ENCODE measurements at places on chromosomes 2 and 18.

DNA sequence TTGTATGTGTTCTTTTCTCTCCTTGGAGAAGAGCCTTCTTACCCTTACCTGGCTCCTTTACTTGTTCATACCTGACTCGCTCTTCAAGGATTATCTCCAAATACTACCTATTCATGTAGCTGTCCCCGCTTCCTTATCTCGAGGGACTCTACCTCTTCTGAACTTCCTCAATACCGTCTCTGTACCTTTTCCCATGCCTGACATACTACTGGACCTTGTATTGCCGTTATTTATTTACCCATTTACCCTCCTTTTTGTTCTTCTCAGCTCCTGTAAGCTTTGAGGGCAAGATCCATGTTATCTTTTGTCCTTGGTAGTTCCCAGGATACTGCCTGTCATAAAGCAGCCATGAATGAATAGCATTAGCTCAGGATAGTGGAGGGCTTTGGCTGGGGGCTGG lies 32.5 kb downstream of the KCNS3 start:
- no peak for DNase-seq

- DNase-seq = no peak
These were observed 147.8 kb downstream of the PMAIP1 start for GRCh38 chr18:60047556-60047955.

DNA sequence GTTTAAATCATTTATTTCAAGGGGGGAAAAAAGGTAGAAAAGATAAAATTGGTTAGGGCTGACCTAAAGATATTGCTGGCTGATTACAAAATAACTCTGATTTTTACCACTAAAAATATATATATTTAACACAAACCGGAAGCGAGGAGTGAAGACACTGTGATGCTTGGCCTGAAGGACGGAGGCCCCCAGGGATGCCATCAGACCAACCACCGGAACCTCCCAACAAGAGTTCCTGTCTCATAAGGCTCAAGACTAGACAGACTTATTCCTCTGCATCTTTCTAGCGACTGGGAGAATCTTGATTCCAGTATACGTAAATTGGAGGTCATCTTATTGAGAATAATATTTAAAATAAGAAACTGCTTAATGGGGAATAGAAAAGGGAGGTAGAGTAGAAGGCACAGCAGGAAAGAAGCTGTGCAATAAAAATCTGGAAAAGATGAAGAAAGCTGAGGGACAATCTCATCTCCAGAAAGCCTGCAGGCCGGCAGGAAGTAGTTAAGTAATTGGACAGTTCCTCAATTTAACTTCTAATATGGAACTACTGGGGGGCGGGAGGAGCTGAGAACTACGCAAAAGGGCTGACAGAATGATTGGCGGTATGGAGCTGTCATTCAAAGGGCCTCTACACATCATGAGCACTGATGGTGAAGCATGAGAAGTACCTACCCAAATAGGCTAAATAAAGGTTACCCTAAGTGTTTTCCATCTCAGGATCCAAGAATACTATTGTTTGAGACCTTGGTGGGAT lies 91.1 kb downstream of the DTNB start:
- DNase-seq = no peak

- no peak for DNase-seq
These were observed 405.3 kb downstream of the LPIN1 start for GRCh38 chr2:12151716-12152115.

GRCh38 chr18:60446821-60447220 lies 74.2 kb upstream of the MC4R start:
- DNase-seq = no peak

DNA sequence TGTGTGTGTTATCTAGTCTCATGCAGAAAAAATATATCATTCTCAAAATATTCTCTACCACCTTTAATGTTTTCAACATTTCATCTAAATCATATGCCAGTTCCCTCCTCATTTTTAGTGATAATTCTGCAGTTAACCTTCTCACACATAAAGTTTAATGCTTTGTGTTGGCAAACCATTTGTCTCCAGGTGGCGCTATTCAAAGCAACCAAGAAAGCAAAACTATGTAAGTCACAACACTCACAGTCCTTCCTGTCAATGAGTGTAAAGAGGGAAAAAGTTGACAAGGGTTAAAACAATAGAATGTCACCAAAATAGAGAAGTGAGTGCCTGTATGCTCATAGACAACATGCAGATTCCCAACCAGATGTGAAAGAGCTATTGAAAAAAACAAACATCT lies 961.6 kb upstream of the LRRTM1 start:
- no peak for DNase-seq

- DNase-seq = no peak
These were observed 819.5 kb downstream of the BCL11A start for GRCh38 chr2:59733970-59734369.

DNA sequence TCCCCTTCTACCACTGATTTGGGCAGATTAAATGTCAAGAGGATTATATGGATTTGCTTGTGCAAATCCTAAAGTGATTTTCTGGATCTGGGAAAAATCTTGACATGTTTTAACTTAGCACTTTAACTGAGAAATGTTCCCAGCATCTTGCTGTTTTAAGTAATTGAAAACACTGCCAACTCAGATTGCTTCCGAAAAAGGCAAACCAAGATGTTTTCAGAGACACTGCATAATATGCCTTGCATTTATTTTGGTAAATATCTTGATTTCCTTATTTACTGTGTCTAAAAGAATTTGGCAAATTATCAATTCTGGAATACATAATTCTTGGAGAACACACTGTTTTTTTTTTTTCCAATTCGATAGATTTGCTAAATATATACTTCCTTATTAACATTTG lies 385.0 kb upstream of the FAM98A start:
- no peak for DNase-seq

- no peak for DNase-seq
These were observed 48.5 kb downstream of the ANTXR1 start for GRCh38 chr2:69061525-69061924.

DNA sequence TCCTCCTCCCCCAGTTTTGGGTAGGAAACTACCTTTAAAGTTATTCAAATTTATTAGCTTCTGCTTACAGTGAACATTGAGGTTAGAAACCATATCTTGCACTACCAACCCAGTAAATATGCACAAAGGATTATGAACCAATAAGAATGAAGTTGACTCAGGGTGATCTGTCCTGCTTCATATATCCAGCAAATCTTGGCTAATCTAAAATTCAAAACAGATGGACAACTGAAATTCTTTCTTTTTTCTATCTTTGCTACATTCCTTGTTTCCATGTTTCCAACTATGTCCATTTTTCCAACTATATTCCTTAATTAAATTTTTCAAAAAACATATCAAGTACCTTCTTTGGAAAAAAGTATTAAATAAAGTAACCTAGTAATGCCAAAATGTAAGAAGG lies 149.3 kb downstream of the FAM124B start:
- no peak for DNase-seq

GRCh38 chr2:95204396-95204795 lies 2.9 kb upstream of the ZNF892 start:
- no peak for DNase-seq

- no peak for DNase-seq
These were observed 69.6 kb downstream of the DDX1 start for GRCh38 chr2:15661295-15661569.

- peak; percentile 27 for DNase-seq
These were observed 681 bp downstream of the ACADL start for GRCh38 chr2:210224591-210224940.

DNA sequence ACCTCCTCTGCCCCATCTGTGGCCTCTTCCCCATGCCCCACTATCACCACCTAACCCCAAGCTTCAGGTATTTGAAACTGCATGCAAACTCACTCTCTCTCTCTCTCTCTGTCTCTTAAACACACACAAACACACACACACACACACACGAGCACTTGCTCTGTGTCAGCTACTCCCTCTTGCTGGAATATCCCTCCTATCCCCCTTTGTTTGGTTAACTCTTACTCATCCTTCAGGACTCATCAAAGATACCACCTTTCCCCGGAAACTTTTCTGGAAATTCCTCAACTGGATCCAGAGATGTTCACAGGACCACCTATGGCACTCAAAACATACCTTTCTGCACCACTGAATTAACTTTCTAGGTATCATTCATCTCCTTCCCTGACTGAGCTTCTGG lies 222.8 kb upstream of the TMEM200C start:
- DNase-seq = no peak

GRCh38 chr2:96320728-96321622 lies 4.1 kb upstream of the ITPRIPL1 start:
- DNase-seq = peak; percentile 31

DNA sequence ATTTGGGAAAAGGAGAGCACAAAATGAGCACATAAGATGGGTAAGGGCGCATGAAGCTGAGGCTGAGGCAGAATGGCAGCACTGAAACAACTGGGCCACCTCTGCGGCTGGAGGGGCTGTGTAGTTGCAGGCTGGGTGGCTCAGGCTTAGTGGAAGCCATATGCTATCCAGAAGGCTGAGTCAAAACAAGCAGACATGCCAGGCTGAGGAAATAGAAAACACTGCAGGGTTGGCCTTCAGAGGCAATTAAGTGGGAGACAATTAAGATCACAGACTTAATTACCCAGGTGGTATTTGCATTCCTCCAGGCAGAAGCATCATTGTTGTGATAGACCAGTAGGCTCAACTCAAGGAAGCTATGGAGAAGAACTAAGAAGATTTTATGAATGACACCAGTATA lies 11.4 kb upstream of the XPO1 start:
- DNase-seq = no peak

DNA sequence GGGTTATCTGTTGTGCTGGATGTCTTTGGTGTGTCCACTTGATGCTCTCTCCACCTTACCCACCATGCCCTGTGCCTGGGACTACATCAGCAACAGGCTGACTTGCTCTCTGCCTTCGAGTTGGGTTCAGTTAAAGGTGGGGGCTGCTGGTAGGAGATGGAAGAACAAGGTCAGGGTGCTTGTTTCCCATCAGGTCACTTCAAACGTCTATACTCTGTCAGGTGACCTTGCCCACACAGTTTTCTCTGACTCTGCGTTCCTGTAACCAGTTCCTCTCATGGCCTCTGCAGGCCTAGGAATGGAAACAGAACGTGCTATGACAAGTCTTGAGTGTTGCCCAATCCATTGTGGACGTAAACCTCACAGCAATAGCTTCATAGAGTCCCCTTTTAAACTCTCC lies 38.4 kb upstream of the PAPOLG start:
- no peak for DNase-seq

DNA sequence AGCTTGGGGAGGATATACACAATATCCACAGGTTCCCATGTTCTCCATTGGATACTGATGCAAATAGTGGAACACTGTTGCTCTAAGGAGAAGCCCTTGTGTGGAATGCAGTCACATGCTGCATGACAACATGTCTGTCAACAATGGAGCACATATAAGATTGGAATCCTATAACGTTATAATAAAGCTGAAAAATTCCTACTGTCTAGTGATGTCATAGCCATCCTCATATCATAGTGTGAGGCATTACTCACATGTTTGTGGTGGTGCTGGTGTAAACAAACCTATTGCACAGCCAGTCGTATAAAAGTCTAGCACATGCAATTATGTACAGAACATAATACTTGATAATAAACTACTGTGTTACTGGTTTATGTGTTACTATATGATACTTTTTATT lies 394.7 kb downstream of the FBXO15 start:
- no peak for DNase-seq

- no peak for DNase-seq
These were observed 85.5 kb downstream of the TMEM247 start for GRCh38 chr2:46564811-46565241.

DNA sequence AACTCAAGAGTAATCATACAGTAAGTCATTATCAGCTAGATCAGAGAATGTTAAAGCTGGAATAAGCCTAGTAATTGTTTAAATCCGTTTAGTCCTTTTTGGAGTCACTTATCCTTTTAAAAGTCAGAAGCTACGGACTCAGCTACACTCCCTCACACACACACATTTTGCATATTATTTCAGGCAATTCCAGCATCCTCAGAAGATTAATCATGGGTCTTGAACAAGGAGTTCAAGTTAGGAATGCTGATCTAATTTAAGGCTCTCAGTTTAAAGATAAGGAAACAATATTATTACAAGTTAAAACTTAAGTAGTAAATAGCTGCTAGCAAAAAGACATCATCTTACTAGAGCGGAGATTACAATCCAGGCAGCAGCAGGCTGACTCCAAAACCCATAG lies 74.3 kb downstream of the GTF3C3 start:
- DNase-seq = no peak

DNA sequence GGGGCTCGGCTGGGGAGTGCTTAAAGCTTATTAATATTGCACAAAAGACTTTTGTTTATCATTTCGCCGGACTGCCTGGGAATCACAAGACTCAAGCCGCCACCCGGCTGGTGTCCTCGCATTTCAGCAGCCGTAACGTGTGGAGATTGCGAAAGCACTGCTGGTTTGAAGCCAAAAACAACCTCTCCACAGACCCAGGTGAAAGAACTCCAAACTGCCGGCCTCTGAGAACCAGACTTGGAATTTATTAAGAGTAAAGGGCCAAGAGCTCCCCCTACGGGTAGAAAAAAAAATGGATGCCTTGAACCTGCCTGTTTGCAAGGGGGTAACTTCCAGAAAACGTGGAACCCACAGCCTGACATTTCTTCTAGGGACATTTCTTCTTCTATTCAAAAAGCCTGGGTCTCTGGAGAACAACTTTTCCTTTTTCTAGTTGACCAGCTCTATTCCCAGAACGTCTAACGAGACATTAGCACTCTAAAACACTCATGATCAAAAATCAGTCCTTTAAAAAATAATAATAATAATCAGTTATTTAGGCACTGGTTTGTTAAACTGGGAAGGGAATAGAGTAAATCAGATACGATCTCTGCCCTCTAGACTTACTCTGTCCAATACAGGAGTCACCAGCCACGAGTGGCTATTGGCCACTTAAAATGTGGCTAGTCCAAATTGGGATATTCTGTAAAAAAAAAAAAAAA lies 216.3 kb downstream of the C1D start:
- peak; percentile 84 for DNase-seq

GRCh38 chr2:204611017-204611631 lies 65.8 kb downstream of the PARD3B start:
- no peak for DNase-seq

- DNase-seq = no peak
These were observed 13.2 kb downstream of the ARL4C start for GRCh38 chr2:234483568-234484251.

- DNase-seq = no peak
These were observed 95.5 kb downstream of the GYPC start for GRCh38 chr2:126751477-126751876.

- DNase-seq = no peak
These were observed 492.3 kb downstream of the NYAP2 start for GRCh38 chr2:225891771-225892170.

DNA sequence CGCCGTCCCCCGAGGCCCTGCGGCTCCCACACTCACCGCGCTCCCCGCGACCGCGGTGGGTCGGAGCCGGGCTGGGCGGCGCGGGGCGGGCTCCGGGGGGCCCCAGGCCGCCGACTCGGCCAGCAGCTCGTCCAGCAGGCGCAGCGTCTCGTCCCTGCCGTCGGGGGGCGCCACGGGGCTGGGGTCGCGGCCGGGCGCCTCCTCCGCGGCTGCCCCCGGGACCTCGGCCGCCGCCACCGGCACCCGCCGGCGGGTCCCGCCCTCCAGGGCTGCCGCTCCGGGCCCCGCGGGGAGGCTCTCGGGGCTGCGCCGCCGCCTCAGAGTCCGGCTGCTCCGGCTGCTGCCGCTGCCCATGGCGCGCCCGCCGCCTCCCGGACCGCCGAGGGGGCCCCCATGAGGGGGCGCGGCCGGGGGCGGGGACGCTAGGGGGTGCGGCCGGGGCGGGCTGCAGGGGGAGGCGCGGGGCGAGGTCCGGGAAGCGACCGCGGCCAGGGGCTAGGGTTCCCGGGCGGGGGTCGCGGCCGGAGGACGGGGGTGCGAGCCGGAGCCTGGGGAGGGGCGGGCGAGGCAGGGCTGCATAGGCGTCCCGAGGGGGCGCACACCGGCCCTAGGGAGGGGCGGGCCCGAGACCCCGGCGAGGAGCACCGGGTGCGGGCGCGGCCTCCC lies at the start of gene CYS1:
Gene CYS1 (minus strand): TSS at position 542 of the 666 bp plus-strand sequence. CDS start 188 bp downstream, at position 354.
- DNase-seq = peak; percentile 74

GRCh38 chr2:85446296-85447221 lies 28.0 kb downstream of the SH2D6 start:
- no peak for DNase-seq
